IPS DF 19.7 (cell line): ENCODE measurements at places on chromosomes 3 and 15.

- DNase-seq, result no peak
These were observed 240.7 kb downstream of the SHOX2 start for GRCh38 chr3:157865352-157866000.

GRCh38 chr3:25985621-25986020, 195.7 kb downstream of the OXSM start:
- no peak for DNase-seq

DNA sequence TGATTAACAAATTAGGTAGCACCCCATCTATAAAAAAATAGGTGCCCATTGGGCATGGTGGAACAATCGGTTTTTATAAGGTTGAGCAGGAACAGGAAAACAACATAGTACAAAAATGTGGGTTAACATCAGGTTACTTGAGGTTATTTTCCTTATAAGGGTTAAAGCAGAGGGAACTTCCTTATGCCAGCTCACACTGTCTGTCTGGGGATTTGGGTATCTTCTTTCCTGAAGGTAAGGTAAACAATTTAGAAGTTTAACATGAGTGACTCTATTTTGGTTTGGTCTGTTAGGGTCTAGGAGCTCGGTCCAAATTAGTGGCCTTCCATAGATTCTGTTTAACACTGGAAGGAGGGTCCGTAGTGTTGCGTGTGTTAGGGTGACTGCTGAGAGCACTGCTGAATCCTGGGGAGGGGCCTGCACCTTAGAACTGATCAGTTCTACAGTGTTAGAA, 14.7 kb downstream of the CHD2 start:
- DNase-seq, result no peak

GRCh38 chr15:92951800-92952457, 51.8 kb downstream of the CHD2 start:
- DNase-seq, result no peak

- no peak for DNase-seq
These were observed 575.1 kb downstream of the FOXP1 start for GRCh38 chr3:71008350-71008935.

GRCh38 chr3:195597848-195598247, 14.1 kb upstream of the APOD start:
- DNase-seq, result no peak

DNA sequence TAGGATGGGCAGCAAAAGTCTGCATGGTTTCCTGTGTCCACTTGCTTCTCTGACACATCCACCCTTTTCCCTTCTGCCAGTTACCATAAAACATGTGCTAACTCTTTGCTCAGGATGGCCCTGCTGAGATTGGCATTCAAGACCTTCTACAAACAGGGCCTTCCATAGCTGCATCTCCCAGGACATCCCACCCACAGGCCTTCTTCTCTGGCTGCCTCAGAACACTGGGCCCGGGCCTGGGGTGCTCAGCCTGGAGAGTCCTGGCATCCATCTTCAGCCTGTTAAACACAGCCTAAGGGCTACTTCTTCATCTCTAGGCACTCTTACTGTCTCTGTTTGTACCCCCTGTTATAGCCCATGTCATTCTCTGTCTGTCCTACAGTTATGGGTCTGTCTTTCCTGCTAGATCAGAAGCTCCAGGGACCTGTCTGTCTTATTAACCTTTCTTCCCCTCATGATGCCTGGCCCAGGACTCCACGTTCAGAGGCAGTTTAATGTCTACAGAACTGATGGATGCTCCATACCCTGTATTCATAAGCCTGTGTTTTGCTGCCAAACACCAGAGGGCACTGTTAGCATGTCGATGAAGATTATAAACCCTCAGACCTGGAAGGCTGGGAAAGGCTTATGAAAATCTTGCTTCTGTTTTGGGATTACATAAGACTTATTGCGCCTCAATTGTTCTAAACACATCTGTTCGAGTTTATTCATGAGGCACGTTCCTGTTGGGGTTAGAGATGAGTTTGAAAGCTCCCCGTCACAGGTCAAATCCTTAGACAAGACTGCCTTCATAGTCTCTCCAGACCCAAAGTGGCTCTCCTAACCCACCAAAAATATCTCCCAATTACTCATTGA, 16.5 kb downstream of the SEMA3G start:
- DNase-seq, result no peak

DNA sequence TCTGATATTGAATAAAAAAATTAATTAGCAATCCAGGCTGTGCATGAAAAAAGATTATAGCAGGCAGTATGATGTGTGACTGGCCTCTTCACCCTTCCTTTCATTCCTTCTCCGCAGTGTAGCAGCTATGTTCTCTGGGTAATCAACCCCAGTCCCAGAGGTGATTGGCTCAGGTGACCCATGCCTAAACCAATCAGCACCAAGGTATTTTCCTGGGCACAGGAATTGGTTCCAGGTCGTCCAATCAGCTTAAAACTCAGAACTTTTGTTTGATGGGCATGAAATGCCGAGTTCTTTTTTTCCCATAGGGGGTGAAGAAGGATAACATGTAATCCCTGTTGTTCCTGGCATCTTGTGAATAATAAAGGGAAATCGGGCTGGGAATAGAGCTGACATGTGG, 5.8 kb upstream of the BNC1 start:
- DNase-seq, result no peak

DNA sequence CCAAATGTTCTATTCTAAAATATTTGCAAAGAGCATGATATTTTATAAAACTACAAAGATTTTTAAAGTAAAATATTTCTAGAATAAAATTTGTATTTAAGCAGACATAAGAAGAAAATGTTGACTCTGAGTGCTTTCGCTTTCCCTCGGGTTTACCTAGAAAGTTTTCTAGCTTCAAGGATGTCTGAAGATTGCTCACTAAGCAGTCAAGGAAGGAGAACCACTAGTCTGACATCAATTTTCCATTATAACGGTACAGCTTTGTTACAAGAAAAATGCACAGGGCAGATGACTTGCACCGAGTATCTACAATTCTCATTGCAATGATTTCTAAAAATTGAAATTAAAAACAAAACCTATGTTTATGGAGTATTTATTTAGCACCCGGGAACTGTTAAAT, 14.2 kb downstream of the GPR15 start:
- no peak for DNase-seq

DNA sequence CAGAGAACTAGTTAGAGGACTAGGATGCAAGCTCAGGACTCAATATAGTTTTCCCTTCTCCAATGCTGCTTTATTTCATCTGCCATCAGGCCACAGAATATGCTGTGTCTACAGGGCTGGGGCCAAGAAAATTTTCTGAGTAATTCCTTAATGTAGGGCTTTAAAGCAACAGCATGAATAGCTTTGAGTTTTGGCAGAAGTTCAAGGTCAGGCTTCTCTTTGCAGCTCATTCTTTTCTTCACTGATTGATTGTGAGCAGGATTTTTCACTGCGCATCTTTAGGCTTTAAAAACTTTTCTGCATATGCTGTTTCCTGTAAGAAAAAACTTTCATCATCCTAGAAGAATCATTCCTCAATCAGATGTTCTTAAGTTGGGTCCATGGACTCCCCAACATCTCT, 4.6 kb downstream of the TMEM108 start:
- no peak for DNase-seq

GRCh38 chr3:161914703-161915417, 418.3 kb downstream of the OTOL1 start:
- DNase-seq, result peak; percentile 33

GRCh38 chr3:151282921-151283320, 4.6 kb upstream of the P2RY14 start:
- DNase-seq, result no peak

- DNase-seq, result no peak
These were observed 145.3 kb downstream of the RORA start for GRCh38 chr15:61083788-61084134.

DNA sequence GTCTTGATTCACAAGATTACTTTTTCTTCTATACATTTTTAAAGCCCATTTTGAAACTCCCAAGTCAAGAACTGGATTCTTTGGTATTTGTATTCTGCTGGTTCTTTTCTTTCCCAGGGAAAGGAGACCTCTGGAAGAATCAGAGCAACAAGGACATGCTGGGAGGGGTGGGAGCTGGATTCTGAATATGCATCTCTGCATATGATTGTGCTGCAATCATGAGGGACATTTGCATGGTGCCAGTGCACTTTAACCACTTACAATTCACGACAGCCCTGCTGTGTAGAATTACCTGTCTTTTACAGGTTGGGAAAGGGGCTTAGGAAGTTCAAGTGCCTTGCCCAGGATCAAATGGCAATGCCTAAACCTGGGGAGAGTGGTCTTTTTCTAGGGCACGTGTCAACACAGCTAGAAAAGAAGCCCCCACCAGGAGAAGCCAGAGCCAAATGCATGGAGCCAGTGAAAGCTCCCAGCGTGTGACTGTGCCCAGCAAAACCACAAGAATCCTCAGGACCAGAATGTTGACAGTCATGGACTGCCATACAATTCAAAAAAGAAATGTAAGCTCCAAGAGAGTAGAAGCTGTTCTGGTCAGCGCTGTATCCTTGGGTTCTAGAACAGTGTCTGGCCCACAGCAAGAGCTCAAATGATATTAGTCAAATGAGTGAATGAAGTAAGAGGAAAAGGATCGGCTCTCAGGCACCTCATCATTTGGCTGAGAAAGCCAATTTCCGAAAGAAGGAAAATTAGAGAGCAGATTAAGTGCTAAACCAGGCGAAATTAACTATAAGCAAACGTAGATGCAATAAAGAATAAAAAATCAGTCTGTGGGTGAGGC, 84.5 kb upstream of the MEF2A start:
- DNase-seq, result no peak

GRCh38 chr3:114480442-114480841, 186.6 kb downstream of the TIGIT start:
- DNase-seq, result no peak

- no peak for DNase-seq
These were observed 48.3 kb downstream of the CLDN11 start for GRCh38 chr3:170467007-170467406.

GRCh38 chr15:43465100-43465499, 27.9 kb downstream of the TP53BP1 start:
- DNase-seq, result no peak

DNA sequence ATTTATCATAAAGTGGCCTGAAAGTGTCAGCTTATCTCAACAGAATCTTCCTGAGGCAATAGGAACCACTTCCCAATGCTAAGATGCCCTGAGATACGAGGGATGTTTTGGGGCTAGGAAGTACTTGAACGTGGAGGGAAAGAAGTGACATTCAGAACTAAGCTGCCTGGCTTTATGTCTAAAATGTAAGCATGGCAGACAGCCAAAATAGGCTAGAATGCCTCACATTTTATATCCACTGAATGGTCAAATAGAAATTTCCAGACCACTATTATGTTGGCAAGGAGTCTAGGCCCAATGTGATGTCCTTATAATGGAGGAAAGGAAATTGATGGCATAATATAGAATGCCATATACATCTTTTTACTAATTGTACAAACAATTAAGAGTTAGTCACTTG, 154.9 kb downstream of the PEX5L start:
- no peak for DNase-seq

DNA sequence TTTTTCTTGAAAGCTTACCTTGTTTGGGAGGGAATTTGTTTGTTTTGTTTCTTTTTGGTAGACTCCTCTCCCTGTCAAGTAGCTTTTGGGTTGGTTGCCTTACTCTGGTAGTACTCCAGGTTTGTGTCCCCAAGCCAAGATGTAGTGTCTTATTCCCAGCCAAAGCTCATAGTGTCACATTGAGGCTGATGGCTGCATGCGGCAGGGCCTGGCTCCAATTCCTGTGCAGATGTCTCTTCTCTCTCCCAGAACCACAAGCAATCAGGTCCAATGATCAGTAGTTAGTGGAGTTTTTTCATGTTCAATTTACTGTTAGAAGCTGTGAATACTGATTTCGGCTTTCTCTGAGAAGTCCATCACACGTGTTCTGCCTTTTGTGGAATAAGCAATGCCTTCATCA, 221.1 kb upstream of the THBS1 start:
- no peak for DNase-seq

DNA sequence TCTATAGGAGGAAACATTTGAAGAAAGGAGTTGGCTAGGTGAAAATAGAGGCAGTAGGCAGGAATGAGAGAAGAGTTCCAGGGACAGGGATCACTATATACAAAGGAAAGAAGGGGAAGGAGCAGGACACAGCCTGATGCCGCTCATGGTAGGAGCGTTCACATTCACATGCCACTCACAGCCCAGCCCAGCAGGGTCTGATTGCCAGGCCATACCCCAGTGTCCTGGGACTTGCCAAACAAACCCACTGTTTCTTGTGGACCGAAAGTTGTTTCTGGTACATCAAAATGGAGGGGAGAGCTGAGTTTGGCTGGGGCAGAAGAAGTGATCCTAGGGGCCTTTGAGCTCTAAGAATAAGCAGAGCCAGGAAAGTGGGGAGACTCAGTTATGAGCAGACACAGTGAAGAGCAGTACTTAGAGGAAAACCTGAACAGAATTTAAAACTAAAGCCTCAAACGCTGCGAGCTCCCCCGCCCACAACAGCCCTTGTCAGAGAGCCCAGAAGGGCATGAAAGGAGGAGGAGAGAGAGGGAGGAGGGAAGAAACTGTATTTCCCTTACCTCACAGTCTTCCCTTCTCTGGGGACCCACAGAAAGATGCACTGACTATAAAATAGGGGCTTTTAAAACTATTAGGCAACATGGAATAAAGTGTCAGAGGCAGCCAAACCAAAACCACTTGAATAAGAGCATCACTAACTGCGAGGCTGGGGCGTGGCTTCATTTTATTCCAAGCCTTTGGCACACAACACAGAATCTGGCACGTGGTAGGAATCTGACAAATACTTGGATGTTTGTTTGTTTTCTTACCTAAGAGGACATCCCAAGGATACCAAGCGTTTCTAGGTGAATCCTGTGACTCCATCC, 129.0 kb downstream of the RPL22L1 start:
- no peak for DNase-seq

- DNase-seq, result no peak
These were observed 63.8 kb downstream of the KCNAB1 start for GRCh38 chr3:156184156-156184555.

- no peak for DNase-seq
These were observed 20.9 kb downstream of the HACD3 start for GRCh38 chr15:65551183-65551582.

DNA sequence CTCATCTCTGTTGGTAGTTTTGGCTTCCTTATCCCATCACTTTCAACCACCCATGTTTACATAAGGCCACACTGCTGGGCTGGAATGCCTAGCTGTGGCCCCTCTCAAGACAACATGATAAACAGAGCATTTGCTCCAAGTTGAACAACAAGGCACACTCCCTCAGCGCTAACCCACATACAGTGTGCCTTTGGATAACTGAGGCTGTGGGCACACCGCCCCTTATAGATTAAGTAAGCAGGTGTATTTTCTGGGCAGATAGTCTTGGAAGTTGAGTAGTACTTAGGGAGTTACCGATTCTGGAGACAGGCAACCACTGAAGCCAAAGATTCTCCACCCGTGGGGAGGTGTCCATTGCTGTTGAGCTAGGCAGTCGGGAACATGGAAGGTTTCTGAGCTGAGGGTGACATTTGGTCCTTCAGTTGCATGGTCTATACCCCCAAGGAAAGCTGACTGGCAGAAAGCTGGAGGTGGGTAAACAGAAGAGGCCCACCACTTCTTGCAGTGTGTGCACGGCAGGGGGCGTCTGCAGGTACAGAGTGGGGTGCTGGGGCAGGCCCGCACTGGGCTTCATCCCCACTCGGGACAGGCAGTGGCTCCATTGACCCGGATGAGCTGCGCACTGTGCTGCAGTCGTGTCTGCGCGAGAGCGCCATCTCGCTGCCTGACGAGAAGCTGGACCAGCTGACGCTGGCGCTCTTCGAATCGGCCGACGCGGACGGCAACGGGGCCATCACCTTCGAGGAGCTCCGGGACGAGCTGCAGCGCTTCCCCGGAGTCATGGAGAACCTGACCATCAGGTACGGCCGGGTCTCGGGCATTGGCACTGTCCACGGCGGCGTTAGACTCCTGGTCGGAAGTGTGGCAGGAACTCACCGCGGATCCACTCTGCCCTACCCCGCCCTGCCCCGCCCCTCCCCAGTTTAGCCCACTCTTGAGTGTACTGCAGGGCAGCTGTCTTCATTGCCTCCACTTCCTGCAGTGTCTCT, 16.8 kb downstream of the NOX5 start:
- peak; percentile 63 for DNase-seq

GRCh38 chr3:25427942-25428788, at the start of gene RARB:
Gene RARB, plus strand, starts transcription at chr3:25428263. Its CDS starts 469 bp downstream, at chr3:25428732.
- DNase-seq, result peak; percentile 68
